ENCODE measurements at places on chromosomes 4 and X.

DNA sequence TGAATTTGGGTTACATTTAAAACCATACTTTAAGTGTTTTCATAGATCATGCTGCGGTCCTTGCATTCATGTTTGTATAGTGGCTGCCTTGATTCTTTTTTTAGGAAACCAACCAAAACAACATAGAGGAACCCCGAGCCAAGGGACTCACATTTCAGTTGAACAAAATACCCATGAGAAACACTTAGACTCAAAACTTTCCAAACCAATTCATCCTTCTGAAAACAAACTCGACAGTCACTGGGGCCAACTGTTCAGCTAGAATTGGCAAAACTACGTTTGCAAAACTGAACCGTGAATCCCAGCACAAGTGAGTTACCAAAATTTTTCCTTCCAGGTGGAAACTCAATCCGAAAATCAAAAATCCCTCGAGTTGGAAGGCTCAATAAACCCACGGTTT lies 1.4 kb downstream of the ADGRA3 start:
- H3K27me3 ChIP-seq: no peaks in the 10 kb centered on the region
- peak overlapping the region; percentile 96 for H3K4me3 ChIP-seq
- no peaks in the 10 kb centered on the region for H3K4me1 ChIP-seq
- no peak for DNase-seq
- no peaks in the 10 kb centered on the region for H3K36me3 ChIP-seq

- H3K4me1 ChIP-seq: no peaks in the 10 kb centered on the region
- DNase-seq: no peak
- H3K27ac ChIP-seq: no peak overlapping the region
- H3K36me3 ChIP-seq: no peaks in the 10 kb centered on the region
- H3K4me3 ChIP-seq: no peak overlapping the region
Measured at GRCh38 chr4:163595580-163595979, 101.1 kb downstream of the TMA16 start.

GRCh38 chr4:3765271-3766035 lies 732 bp upstream of the ADRA2C start:
- peaks cover 11% of the 10 kb centered on the region for H3K27me3 ChIP-seq
- H3K27ac ChIP-seq: no peak overlapping the region
- H3K4me3 ChIP-seq: peak overlapping the region; percentile 80

- DNase-seq: no peak
- H3K4me1 ChIP-seq: peaks cover 1% of the 10 kb centered on the region
- H3K27ac ChIP-seq: no peak overlapping the region
- no peak overlapping the region for H3K4me3 ChIP-seq
- no peaks in the 10 kb centered on the region for H3K36me3 ChIP-seq
Measured at GRCh38 chr4:101222156-101222845, 125.0 kb downstream of the PPP3CA start.

GRCh38 chr4:138616775-138617174 lies 374.6 kb upstream of the SLC7A11 start:
- no peak overlapping the region for H3K4me3 ChIP-seq
- no peak for DNase-seq
- H3K36me3 ChIP-seq: peaks cover 2% of the 10 kb centered on the region
- H3K27ac ChIP-seq: no peak overlapping the region

GRCh38 chr4:67568820-67569219 lies 10.3 kb downstream of the STAP1 start:
- no peaks in the 10 kb centered on the region for H3K27me3 ChIP-seq
- H3K4me3 ChIP-seq: no peak overlapping the region
- DNase-seq: no peak

DNA sequence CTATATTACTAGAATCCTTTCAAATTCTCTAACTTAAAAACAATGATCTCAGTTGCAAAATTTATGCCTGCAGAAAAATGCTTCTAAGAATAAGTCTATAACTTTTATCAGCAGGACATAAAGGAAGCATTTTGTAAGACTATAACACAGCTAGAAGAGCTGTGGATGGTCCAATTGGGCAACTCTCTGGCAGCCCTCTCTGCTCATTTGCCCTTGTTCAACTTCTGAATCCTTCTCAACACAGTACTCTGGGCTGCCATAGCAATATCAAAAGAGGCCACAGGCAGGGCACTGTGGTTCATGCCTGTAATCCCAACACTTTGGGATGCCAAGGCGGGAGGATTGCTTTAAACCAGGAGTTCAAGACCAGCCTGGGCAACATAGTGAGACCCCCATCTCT lies 88.5 kb downstream of the MID1 start:
- no peak overlapping the region for H3K4me3 ChIP-seq
- DNase-seq: no peak

DNA sequence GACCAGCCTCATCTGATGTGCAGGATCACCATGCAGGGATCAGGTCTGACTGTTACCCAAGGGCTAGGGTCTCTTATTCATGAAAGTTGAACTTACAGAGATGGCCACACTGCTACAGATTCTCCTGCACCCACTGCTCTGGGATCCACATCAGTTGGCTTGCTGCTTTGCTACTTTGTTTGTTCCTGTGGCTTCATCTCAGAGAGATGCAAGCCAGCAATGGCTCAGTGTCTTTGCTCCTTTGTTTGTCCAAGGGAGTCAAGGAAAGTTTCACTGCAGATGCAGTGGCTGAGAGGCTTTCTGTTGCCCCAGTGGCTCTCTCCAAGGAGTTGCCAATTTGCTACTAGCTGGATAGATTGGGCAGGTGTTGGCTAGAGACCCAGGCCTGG lies 70.3 kb upstream of the UGT2B7 start:
- no peak overlapping the region for H3K27ac ChIP-seq
- DNase-seq: no peak

DNA sequence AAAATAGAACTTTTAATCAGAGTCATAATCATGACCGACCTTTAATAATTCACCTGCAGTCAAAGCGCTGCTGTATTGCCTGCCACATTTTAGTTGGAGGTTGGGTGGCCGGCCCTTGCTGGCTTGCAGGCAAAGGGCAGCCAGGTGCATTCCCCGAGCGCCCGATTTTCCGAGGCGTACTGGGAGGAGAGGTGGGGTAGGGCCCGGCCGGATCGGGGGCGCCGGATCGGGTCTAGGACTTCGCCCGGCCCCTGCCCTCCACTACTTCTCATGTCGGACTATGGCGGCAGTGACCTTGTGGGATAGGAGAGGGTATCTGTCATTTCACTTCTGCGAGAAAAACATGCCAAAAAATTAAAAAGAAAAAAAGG lies 2.5 kb upstream of the RS1 start:
- H3K4me1 ChIP-seq: no peaks in the 10 kb centered on the region
- no peaks in the 10 kb centered on the region for H3K27me3 ChIP-seq
- H3K27ac ChIP-seq: no peak overlapping the region
- DNase-seq: peak; percentile 5
- peak overlapping the region; percentile 82 for H3K4me3 ChIP-seq

DNA sequence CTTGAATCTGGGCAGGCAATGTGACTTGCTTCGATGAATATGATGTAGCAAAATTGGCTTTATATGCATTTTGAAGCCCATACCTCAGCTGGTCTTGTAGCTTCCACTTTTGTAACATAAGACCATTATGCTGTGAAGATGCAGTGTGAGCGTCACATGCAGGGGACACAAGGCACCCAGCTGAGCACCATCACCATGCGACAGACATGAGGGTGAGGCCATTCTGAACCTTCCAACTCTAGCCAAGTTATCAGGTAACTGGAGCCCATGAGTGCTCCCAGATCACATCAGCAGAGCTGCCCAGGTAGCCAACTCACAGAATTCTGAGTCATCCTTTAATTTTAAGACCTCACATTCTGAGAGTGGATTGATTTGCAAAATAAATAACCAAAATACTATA lies 705.9 kb downstream of the FSTL5 start:
- H3K4me3 ChIP-seq: no peak overlapping the region
- DNase-seq: no peak
- no peak overlapping the region for H3K27ac ChIP-seq
- no peaks in the 10 kb centered on the region for H3K27me3 ChIP-seq
- H3K4me1 ChIP-seq: no peaks in the 10 kb centered on the region

GRCh38 chr4:147741190-147741788 lies 9.4 kb downstream of the ARHGAP10 start:
- no peak overlapping the region for H3K27ac ChIP-seq
- no peak overlapping the region for H3K4me3 ChIP-seq
- no peaks in the 10 kb centered on the region for H3K4me1 ChIP-seq
- H3K27me3 ChIP-seq: no peaks in the 10 kb centered on the region
- no peaks in the 10 kb centered on the region for H3K36me3 ChIP-seq
- no peak for DNase-seq

- no peak overlapping the region for H3K27ac ChIP-seq
- no peak overlapping the region for H3K4me3 ChIP-seq
- peak; percentile 37 for DNase-seq
- peaks cover 15% of the 10 kb centered on the region for H3K4me1 ChIP-seq
Measured at GRCh38 chr4:6198768-6199421, 1.5 kb downstream of the JAKMIP1 start.

- H3K27me3 ChIP-seq: no peaks in the 10 kb centered on the region
- no peaks in the 10 kb centered on the region for H3K4me1 ChIP-seq
- H3K4me3 ChIP-seq: no peak overlapping the region
Measured at GRCh38 chr4:117137145-117137544, 51.8 kb upstream of the TRAM1L1 start.

DNA sequence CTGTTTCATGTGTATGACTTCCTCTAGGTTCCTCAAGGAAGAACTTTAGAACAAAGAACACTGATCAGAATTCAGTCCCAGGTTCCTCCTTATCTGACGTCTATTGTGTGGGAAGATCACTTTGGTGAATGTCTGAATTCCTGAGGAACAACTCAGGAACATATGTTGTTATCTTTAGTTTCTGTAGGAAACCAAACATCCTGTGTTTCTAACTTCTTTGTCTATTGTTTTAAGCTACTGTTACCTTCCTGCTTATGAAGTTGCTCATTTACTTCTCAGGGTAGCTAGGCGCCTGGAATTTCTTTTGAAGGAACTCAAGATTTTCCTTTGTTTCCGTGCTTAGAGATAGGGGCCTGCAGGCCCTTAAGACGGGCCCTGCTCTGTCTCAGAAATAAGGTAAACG lies 46.2 kb downstream of the MAGEB5 start:
- no peaks in the 10 kb centered on the region for H3K27me3 ChIP-seq
- H3K4me3 ChIP-seq: no peak overlapping the region
- H3K27ac ChIP-seq: no peak overlapping the region
- DNase-seq: no peak

- H3K27me3 ChIP-seq: no peaks in the 10 kb centered on the region
- peaks cover 77% of the 10 kb centered on the region for H3K36me3 ChIP-seq
- H3K4me1 ChIP-seq: no peaks in the 10 kb centered on the region
- no peak overlapping the region for H3K27ac ChIP-seq
- H3K4me3 ChIP-seq: no peak overlapping the region
Measured at GRCh38 chr4:168685136-168685809, 188.4 kb downstream of the PALLD start.

Measured in neuronal stem cell (in vitro differentiated cells).